ENCODE measurements at places on chromosomes 5 and 9.

DNA sequence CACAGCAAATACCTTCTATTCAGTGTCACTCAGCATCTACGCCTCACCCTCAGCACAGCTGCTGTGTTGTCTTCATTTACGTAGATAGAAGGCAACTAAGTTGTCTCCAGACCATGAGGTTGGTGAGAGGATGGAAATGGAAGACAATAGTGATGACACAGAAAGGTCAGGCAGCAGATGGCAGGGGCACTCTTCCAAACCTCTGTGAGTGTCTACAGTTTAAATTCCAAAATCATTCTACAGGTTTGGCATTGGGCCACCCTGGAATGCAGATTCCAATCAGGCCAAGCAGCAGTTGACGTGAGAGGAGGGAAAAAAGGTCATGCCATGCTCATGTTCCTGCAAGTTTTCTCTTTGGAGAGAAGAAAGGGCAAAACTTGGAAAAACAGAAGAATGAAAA is 68.7 kb upstream of the ADAMTSL1 start:
- DNase-seq, result peak; percentile 67

GRCh38 chr5:33891788-33892619 is at the start of gene ADAMTS12:
TSS of gene ADAMTS12 (minus strand) at chr5:33891990. CDS start at chr5:33891856, 134 bp downstream.
- no peak for DNase-seq

- DNase-seq, result no peak
Measured at GRCh38 chr5:174204535-174205313, 159.2 kb downstream of the NSG2 start.

DNA sequence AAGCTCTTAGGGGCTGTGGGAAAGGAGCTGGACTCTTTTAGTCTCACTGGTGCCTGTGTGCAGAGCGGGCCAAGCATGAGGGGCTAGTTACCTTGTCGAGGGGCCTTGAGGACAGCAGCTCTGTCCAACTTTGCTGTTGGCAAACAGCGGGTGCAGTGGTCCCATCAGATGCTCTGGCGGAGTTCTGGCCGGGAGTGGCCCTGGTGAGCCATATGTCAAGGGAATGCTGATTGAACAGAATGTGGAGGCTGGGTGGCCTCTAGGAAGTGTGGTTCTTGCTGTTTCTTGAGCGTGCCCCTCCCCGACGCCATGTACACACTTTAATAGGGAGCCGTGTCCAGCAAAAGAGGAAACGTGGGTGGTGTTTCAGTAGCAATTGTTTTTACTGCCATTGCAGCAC is 3.6 kb upstream of the ADAMTS2 start:
- no peak for DNase-seq

DNA sequence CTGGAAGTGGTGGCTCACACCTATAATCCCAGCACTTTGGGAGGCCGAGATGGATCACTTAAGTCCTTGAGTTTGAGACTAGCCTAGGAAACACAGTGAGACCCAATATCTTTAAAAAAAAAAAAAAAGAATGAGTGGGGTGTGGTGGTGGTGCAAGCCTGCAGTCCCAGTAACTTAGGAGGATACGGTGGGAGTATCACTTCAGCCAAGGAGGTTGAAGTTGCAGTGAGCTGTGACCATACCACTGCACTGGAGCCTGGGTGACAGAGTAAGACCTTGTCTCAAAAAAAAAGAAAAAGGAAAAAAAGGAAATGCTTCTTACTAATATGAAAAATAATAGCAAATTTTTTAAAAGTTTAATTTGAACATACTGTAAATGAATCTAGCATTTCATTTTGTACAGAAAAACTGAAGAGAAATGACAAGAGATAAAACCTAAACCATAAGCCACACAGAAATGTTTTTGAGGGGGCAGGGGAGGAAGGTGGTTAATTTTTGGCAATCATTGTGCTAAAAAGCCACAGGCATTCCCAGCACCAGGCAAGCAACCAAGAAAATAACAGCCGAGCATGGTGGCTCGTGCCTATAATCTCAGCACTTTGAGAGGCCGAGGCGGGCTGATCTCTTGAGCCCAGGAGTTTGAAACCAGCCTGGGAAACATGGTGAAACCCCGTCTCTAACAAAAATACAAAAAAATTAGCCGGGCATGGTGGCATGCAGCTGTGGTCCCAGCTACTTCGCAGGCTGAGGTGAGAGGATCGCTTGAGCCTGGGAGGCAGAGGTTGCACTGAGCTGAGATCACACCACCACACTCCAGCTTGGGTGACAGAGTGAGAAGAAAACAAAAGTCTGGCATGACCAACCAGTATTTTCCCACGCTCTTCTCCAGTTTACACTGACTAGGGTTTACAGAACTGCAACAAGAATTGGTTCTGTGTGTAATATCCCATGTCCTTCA is 114.5 kb upstream of the NR5A1 start:
- no peak for DNase-seq

- no peak for DNase-seq
Measured at GRCh38 chr5:99102073-99102697, 173.4 kb upstream of the CHD1 start.

DNA sequence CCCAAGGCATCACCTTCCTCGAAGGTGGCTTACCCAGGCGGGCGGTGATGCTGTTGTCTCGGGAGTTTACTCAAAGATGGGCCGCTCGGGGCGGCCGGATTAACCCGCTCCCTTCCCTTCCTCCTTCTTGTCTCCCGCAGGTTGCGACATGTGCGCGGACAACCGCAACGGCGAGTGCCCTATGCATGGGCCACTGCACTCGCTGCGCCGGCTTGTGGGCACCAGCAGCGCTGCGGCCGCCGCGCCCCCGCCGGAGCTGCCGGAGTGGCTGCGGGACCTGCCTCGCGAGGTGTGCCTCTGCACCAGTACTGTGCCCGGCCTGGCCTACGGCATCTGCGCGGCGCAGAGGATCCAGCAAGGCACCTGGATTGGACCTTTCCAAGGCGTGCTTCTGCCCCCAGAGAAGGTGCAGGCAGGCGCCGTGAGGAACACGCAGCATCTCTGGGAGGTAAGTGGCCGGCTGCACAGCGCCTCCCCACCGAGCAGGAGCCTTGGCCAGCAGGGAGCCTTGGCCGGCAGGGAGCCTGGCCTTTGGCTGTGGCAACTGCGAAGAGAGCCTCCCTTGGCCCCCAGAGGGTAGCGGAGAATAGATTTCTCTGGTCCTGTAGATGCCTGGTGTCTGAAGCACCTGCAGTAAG is 10.6 kb downstream of the PRDM6 start:
- no peak for DNase-seq

GRCh38 chr5:68012429-68012828 is 203.1 kb upstream of the PIK3R1 start:
- DNase-seq, result no peak

DNA sequence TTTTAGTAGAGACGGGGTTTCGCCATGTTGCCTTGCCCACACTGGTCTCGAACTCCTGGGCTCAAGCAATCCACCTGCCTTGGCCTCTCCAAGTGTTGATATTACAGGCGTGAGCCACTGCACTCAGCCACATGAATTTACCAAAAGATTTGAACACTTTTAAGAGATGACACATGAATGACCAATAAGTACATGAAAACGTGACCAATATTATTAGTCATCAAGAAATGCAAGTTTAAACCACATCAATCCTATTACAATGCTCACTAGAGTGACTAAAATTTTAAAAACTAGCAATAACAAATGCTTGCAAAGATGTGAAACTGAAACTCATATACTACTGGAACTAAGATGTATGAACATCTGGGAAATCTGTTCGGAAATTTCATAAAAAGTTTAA is 54.3 kb downstream of the NR6A1 start:
- no peak for DNase-seq

DNA sequence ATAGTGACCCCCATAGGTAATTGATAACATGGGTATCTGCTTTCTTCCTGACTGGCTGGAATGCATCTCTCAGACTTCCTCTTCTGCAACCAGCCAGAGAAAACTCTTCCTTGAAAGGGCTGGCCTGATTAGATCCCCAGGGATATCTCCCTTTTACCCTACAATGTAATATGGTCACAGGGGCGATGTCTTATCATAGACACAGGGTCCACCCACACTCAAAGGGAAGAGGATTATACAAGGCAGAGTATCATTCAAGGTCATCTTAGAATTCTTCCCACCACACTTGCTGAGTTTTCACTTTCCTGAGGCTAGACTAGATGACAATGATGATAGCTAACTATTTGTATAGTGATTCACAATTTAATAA is 33.2 kb downstream of the TTLL11 start:
- DNase-seq, result no peak

GRCh38 chr9:135908754-135909204 is 1.4 kb upstream of the CAMSAP1 start:
- no peak for DNase-seq

DNA sequence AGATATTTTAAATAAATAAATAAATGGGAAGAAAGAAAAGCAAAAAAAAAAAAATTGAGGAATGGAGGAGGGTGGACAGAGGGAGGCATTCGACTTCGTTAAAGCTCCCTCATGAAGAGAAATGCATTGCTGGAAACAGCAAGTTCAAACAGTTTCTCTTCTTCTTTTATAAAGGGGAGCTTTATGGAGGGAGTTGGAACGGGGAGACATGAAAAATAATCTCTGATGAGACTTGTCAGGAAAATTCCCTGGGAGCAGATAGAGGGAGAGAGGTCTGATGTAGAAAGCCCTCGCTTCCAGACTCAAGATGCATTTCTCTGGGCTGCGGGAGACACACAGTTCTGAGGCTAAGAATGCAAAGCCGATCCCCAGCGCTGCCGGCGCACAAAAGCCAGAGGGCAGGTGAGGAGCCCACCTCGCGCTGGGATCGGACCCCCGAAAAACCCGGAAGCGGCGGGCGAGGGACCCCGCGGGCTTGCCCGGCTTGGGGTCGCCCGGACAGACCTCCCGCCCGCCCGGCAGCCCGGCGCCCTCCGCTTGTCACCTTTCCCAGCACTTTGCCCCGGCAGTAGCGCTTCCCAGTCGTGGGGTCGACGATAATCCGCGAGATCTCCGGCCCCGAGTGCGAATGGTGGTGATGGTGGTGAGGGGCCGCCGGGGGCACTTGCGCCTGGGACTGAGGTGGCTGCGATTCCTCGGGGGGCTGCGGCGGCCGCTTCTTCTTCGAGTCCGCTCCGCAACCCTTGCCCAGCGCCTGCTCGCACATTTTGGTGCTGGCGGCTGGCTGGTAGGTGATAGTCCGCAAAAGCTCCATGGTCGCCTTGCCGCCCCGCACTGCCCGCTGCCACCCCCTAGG is 512 bp downstream of the PLK2 start:
- no peak for DNase-seq

DNA sequence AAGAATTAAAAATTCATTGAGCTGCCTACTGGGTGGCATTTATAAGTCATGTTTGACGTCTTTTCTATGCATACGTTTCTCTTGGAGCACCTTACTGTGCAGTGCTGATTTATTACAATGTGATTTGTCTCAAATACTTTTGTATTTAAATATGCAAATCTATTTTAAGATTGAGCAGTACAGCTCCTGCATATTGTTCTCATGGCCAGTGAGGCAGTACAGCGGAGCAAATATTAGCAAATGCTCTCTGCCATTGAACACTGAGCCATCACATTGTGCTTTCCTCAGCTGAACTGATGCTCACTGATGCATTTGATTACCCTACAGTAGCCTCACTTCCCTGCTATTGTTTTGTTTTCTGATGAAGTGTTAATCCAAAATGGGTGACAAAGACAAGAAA is 149.6 kb downstream of the HTR1A start:
- DNase-seq, result no peak

DNA sequence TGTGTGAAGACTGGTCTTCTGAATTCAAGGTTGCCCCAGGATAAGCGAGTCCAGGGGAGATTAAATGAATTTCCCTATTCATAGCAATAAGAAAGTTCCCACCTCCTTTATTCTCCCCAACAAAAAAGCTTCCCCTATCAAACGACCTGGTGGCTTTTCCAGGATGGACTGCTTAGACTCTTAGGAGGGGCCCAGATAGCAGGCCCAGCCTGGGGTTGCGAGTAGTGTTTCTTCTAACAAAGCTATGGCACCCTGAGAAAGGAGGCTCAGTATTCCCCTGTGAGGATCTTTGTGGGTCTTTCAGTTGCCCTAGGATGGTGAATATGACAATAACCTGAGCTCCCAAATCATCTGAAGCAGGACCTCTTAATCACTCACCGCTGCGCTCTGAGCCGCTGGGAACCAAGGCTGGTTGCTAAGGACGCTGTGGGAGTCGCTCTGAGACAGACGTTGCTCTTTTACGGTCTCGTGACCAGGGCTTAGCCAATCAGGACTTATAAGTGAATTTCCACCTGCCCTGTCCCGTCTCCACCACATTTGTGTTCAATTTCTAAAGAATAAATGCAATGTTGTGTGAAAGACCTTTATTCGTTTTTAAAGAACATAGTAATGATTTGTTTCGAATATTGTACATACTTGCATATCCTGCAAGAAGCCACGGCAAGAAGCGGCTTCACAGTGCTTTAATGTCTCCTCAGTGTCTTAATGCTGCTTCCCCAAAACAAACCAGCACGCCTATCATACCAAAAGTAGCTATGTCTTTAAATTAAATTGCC is at the start of gene TMEM232:
Gene TMEM232, minus strand, starts transcription at position 423 of the 776 bp plus-strand sequence. CDS start 59,319 bp downstream, outside the sequence.
- DNase-seq, result peak; percentile 65
